Left renal cortex interstitium (tissue), 4 donors: ENCODE measurements at places on chromosomes 1 and 21. TPM values are rescaled to one million over a fixed set of nuclear protein-coding genes. Genes with fewer than 3 reads are reported as not detected.

Gene UBXN10
- 4.9 TPM for polyA plus RNA-seq

Gene TSTD1
- 67.4 TPM for polyA plus RNA-seq

Gene ETNK2
- polyA plus RNA-seq, result 21.3 TPM

Gene CDC7
- 25.9 TPM for polyA plus RNA-seq

Gene BMP8B
- 4.0 TPM for polyA plus RNA-seq

Gene ESRRG
- 46.2 TPM for polyA plus RNA-seq

Gene TBX19
- 2.3 TPM for polyA plus RNA-seq

Gene KNCN
- not detected for polyA plus RNA-seq

Gene CELA2A
- polyA plus RNA-seq, result 0.68 TPM

Gene CRYAA
- polyA plus RNA-seq, result not detected

Gene FAM89A
- 19.2 TPM for polyA plus RNA-seq

Gene PDE9A
- polyA plus RNA-seq, result 35.9 TPM

Gene GPA33
- polyA plus RNA-seq, result 1.1 TPM

Gene LRRC38
- polyA plus RNA-seq, result not detected

Gene LCE1D
- not detected for polyA plus RNA-seq

Gene RBM11
- polyA plus RNA-seq, result 4.7 TPM

Gene HNRNPR
- polyA plus RNA-seq, result 251 TPM

Gene UAP1
- 32.2 TPM for polyA plus RNA-seq

Gene ANP32E
- polyA plus RNA-seq, result 127 TPM

Gene LIPI
- 0.32 TPM for polyA plus RNA-seq

Gene NKAIN1
- polyA plus RNA-seq, result 4.7 TPM

Gene LRRC53
- not detected for polyA plus RNA-seq

Gene NBPF6
- not detected for polyA plus RNA-seq

Gene PCP4L1
- polyA plus RNA-seq, result 1.5 TPM

Gene OR2W3
- 0.36 TPM for polyA plus RNA-seq

Gene PGLYRP4
- not detected for polyA plus RNA-seq

Gene DNAJC28
- polyA plus RNA-seq, result 5.4 TPM

Gene DMBX1
- not detected for polyA plus RNA-seq

Gene EDARADD
- polyA plus RNA-seq, result 5.9 TPM

Gene PGBD5
- polyA plus RNA-seq, result 7.3 TPM

Gene LCE2A
- not detected for polyA plus RNA-seq

Gene RUNX1
- 2.1 TPM for polyA plus RNA-seq

Gene PRAMEF12
- polyA plus RNA-seq, result not detected

Gene PLA2G2C
- 0.21 TPM for polyA plus RNA-seq

Gene ADGRL4
- polyA plus RNA-seq, result 20.5 TPM

Gene CFAP45
- 5.2 TPM for polyA plus RNA-seq

Gene HRNR
- 0.25 TPM for polyA plus RNA-seq

Gene C1orf87
- 0.29 TPM for polyA plus RNA-seq

Gene ICOSLG
- 6.7 TPM for polyA plus RNA-seq

Gene MAEL
- polyA plus RNA-seq, result 3.1 TPM

Gene PRCC
- polyA plus RNA-seq, result 104 TPM

Gene FCRL1
- polyA plus RNA-seq, result 0.14 TPM

Gene UBE2U
- polyA plus RNA-seq, result not detected

Gene PLPP3
- 126 TPM for polyA plus RNA-seq

Gene FAM110D
- 1.3 TPM for polyA plus RNA-seq

Gene ANKRD35
- polyA plus RNA-seq, result 2.5 TPM

Gene TFAP2E
- 0.84 TPM for polyA plus RNA-seq
